IMR-90 (cell line): ENCODE measurements at places on chromosomes 7 and 10. TPM values are rescaled to one million over a fixed set of nuclear protein-coding genes. Genes with fewer than 3 reads are reported as not detected.
A peak's percentile ranks its signal among the peaks of the same experiment; 100 is the strongest.

GRCh38 chr7:158431941-158432347, 155.7 kb downstream of the PTPRN2 start:
- DNase-seq: peak; percentile 28

GRCh38 chr10:58217612-58218011, 50.1 kb downstream of the IPMK start:
- peak; percentile 44 for DNase-seq

GRCh38 chr10:72250666-72251065, 23.1 kb upstream of the DDIT4 start:
- DNase-seq: peak; percentile 82

DNA sequence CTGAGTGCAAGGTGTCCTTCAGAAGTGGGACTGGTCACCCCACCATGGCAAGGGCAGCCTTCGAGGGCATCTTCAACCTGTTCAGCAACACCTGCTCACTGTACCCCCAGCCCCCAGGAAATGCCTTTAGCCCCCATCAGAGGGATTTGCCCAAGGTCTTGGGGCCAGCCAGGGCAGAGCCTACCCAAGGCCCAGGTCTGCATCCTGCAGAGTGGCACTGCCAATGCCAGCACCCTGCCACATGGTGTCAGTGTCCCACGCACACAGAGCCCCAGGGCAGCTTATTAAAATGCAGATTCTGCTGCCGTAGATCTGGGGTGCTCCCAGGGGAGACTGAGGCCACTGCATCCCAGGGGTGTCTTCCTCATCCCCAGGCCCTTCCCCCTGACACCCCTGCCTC, 106.2 kb upstream of the KCTD7 start:
- DNase-seq: no peak

The CYP2C19 gene
- not detected in 2 replicates for total RNA-seq

The MAPK8 gene
- total RNA-seq: 54.7 and 67.2 TPM in 2 replicates

The APBB1IP gene
- not detected in 2 replicates for total RNA-seq

- DNase-seq: no peak
Observed at GRCh38 chr10:44589181-44589943, 204.5 kb upstream of the CXCL12 start.

The SCIN gene
- under 0.01 TPM in 1 of 2 replicates, not detected in the other for total RNA-seq

The LIPF gene
- total RNA-seq: not detected in 2 replicates

The KCNMA1 gene
- 24.7 and 25.6 TPM in 2 replicates for total RNA-seq

The KLF14 gene
- not detected in 2 replicates for total RNA-seq

GRCh38 chr10:119115926-119116325, 12.0 kb downstream of the DENND10 start:
- no peak for DNase-seq

- no peak for DNase-seq
Observed at GRCh38 chr7:6433784-6434615, 13.8 kb downstream of the DAGLB start.

- DNase-seq: no peak
Observed at GRCh38 chr7:99030457-99030856, 113.5 kb downstream of the SMURF1 start.
